NCI-H1694 (cell line): ENCODE measurements at places on chromosomes 11 and 22.
A peak's percentile ranks its signal among the peaks of the same experiment; 100 is the strongest.

DNA sequence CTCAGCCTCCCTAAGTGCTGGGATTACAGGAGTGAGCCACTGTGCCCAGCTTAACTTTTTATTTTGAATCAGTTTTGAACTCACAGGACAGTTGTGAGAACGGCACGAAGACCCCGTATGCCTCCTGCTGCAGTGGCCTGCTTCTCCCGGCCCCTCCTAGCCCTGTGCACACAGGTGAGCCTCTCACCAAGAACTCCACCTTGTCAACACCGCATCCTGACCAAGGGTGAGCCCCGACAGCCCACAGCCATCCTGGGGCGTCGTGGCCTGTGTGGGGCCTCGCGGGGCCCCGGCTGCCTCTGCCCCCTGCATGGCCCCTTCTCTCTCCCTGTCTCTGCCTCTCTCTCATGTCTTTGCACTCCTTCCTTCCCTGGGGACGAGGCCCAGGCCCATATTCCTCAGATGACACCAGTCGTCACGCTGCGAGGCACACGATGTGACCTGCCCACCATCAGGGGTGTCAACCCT lies 38.8 kb downstream of the GNB1L start:
- DNase-seq = no peak

DNA sequence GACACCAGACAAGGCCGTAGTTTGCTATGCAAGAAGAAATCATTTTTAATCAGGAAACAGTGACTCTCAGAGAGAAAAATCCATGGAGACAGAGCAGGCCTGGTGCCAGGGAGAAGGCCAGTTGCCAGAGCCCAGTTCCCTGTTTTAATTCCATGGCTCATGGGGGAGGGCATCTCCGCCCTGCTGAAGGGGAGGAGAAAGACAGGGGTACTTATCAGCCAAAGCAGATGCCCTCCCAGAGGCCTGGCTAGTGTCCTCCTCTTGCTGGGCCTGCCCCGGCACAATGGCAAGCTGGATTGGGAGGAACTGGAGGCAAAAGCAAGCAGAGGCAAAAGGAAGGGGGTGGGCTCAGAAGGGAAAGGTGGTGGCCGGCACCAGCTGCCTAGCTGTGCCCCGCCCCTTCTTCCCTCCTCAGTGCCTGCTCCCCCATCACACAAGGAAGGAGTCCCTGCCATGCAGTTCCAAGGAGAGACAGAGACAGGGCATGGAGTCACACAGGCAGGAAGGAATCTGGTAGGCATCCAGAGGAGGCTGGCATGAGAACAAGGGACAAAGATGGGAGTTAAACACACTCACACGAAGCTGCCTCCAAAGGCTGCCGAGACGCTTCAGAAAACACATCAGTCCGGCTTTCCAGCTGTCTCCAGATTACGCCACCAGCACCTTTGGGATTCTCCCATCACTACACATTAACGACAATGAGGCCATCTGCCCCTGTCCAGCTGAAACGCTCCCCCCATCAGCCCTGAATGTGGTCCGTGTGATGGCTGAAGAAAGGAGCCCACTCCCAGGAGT lies 591.8 kb downstream of the BUD13 start:
- no peak for DNase-seq

GRCh38 chr11:102879801-102880200 lies 5.0 kb upstream of the MMP12 start:
- DNase-seq = no peak

- DNase-seq = no peak
Measured at GRCh38 chr11:125777309-125777708, 1.3 kb downstream of the PATE2 start.

DNA sequence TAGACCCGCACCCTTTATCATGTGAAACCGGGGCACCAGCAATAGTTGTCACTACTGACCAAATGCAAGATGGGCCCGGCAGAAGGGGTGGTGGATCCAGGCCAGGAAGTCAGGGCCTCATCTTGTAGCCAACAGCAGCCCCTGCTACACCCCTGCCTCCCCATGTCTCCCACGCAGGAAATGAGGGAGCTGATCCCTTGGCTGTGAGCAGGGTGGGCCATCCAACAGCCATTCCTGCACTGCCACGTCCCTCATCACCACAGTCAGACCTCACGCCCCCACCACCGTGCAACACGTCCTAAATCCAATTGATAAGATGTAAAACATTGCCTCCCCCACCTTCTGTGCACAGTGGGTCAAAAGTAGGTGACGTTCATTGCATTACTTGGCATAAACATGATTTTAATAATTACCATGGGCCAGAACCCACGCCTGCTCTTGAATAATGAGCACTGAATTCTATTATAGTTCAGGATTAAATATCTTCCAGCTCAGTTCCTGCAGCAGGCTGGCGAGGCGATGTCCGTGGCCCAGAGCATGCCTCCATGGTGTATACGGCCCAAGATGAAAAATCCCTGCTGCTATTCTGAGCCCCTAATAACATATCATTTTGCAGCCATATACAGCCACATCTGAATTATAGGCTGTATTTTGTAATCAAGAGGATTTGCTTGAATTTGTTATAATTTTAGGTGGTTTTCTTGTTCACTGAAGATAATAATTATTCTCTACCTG lies 1373.8 kb downstream of the BRD1 start:
- DNase-seq = no peak

- DNase-seq = no peak
Measured at GRCh38 chr11:104484804-104485554, 321.0 kb upstream of the PDGFD start.

- DNase-seq = no peak
Measured at GRCh38 chr11:74212533-74212932, 41.4 kb downstream of the PPME1 start.

- peak; percentile 56 for DNase-seq
Measured at GRCh38 chr11:64894070-64894811, 15.8 kb upstream of the EHD1 start.

- no peak for DNase-seq
Measured at GRCh38 chr11:131108760-131109159, 192.5 kb upstream of the SNX19 start.

DNA sequence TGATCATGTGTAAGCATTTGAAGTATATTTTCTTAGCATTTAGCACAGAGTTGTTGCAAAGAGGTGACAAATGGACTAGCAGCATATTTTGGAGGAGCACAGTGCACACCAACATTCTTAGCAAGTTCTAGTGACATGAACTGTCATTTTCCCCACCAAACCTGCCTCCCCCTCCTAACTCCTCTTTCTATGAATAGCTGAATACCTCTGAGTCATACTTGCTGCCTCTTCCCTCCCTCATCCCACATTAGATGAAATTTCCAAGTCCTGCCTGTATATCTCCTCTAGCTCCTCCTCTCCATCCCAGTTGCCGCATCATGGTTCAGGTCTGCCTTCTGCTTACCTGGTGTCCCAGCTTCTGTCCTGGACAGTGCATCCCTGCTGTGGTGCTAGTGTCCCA lies 7.2 kb downstream of the OSBP2 start:
- no peak for DNase-seq

DNA sequence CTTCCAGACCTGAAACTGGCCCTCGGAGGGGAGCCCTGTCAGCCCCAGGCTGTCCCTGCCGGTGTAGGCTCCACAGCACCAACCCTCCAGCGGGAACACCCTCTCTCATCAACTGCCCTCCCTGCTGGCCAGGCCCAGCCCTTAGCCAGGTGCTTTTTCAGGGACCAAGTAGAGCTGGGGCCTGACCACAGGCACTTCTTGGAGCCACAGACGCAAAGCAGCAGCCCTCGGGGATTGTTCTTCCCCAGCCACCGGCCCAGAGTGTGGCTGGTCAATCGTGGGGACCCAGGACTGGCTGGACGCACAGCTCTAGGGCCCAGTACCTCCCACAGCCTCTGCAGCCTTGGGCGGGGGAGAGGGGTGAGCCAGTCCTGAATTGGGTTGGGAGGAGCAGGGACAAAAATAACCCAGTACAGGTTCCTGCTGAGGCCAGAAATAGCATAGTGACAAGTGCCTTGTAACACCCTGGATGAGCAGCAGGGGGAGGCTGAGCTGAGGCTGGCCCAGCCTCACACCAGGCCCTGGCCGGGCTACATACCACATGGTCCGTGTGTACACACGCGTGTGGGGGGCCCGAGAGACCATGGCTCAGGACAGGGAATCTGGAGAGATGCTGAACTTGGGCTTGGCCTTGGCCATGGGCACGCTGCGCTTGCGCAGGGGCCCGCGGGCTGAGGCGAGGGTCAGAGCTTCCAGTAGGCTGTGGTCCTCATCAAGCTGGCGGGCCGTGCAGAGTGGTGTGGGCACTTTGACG lies 2.0 kb downstream of the KCNJ11 start:
- peak; percentile 37 for DNase-seq

- no peak for DNase-seq
Measured at GRCh38 chr11:133951327-133952198, 5.2 kb downstream of the IGSF9B start.

- no peak for DNase-seq
Measured at GRCh38 chr22:38727123-38727522, 21.4 kb downstream of the GTPBP1 start.

DNA sequence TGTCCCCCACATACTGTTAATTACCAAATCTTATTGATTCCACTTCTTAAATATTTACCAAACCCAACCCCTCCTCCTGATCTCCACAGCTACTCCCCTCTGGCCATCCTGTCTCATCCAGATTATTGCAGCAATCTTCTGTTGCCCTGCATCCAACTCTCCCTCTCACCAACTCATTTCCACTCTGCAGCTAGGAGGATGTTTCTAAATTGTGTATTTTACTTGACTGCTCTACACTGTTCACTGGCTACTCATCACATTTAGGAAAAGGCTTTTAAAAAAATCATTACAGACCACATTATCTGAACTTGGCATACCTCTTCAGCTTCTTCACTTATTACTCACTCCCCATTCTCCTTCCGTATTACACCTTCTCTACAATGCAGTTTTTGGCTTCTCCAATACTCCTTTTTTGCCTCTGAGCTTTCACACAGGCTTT lies 117.9 kb downstream of the ATG16L2 start:
- DNase-seq = no peak

- DNase-seq = no peak
Measured at GRCh38 chr11:128273736-128274135, 313.6 kb downstream of the ETS1 start.

- DNase-seq = no peak
Measured at GRCh38 chr11:63491636-63492372, 837 bp upstream of the PLAAT5 start.

GRCh38 chr11:93728792-93729128 lies 12.5 kb downstream of the TAF1D start:
- DNase-seq = no peak

DNA sequence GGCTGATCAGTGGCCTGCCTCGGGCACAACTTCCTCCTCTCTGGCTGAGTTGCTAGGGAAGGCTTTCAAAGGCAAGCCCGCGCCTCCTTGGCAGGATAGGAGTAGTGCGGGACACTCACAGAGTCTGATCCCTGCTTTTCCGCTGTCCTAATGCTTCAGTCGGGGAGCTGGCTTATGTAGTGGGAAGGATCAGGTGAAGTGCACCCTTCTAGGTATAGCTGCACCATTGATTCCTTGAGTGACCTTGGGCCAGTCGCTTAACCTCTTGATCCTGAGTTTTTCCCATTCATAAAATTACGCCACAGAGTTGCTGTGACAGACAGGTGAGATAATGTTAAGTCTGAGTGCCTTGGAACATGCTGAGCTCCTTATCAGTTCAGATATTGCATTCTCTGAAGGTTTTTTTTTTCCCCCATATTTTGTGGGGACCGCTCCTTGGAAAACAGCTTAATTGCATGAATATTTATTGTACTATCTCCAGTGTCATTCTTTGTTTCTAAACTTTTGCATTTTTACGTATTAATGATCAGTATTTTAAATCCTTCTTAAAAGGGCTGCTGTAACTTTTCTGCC lies 961 bp downstream of the IPO7 start:
- no peak for DNase-seq

DNA sequence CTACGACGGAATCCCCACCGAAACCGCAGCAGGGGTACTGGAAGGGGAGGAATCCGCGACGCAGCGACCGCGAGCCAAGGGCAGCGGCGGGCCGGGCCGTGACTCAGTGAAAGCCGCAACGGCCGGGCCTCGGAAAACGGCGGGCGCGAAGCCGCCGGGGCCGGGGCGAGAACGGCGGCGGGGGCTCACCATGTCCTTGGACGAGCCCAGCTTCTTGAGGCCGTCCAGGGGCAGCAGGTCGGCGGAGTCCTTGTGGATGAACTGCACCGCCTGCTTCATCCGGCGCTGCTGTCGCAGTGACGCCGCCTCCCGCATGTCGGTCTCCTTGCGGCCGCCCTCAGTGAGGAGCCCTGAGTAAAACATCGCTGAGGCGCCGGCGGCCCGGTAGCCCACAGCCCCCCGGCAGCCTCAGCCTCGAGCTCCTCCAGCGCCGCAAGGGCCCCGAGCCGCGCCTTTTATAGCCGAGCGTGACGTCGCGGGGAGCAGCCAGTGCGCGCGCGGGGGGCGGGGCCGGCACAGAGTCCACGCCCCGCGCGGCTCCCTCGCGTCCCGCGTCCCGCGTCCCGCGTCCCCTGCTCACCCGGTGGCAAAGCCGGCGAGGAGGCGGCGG lies at the start of gene NRIP3:
NRIP3 (minus strand) TSS at position 429 of the 610 bp plus-strand sequence; CDS start at position 363, 66 bp downstream.
- no peak for DNase-seq

DNA sequence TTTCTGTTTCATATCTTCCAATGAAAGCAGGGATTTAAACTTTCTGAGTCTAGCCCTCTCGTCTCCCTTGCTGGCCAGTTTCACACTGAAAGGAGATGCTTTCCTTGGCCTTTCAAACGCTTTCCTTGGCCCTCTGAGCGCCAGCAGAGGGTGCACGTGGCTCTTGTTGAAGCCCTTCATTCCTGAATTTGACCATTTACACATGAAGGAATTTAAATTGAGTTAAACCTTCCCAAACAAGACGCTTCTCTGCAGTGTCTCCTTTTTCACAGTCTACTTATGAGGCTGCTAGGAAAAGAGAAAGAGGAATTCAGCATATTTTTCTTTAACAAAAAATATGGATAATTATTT lies 21.6 kb downstream of the NNMT start:
- DNase-seq = no peak

DNA sequence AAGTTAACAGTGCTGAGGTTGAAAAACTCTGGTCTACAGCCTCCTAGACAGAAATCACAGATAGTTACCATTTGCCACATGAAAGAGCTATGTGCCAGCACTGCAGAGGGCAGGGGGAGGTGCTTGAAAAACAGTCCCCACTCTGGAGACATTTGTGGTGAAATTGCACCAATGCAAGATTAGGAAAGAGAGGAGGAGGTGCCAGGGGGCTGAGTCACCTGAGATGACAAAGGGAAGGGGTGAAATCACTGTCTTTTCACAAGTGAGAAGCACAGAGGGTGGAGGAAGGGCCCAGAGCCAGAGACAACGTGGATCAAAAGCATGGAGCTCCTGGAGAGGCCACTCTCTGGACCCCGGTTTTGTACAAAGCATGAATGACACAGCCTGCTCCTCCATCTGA lies 196.3 kb downstream of the BUD13 start:
- DNase-seq = no peak
